ENCODE measurements at places on chromosomes 6 and 20.

DNA sequence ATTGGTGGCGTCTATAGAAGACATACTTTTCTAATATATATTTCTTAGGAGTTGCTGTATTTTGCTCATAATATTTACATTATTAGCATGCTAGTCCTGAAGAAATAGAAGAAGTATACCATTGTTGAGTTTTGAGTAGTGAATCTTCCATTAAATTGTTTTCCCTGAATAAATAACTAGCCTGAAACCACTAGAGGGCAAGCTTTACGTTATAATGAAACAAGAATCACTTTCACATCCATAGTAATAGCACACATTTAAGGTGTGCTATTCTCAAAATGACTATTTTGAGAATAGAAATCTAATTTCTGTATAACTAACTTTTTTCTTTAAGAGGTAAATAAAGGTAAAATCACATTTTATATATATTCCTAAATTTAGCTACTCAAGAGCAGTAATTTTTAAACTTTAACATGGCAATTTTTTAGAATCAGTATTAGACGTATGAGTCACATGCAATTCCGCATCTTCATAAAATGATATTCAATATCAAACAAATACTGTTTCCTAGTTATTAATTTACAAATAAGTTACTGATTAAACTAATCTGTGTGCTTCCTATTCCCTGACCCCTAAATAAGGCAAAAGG is 213.2 kb upstream of the MANEA start:
- DNase-seq = no peak

DNA sequence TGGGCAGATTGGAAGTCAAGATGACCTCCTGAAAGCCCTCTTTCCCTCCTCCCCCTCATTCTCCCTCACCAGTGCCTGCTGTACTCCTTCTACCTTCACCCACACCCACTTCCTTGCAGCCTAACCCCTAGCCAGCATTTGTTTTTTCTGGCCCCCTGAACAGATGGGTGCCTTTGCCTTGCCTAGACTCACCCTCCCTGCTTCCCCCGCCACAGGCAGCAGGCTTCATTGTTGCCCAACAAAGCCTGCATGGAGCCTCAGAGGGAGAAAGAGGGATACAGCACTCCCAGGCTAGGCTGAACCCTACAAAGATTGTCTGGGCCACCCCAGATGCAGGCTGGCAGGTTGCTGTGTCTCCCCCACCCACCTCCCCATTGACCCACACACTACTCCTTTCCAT is 2.7 kb downstream of the MOCS1 start:
- DNase-seq = no peak

- DNase-seq = no peak
These were observed 8.8 kb downstream of the SLC13A3 start for GRCh38 chr20:46642265-46642968.

DNA sequence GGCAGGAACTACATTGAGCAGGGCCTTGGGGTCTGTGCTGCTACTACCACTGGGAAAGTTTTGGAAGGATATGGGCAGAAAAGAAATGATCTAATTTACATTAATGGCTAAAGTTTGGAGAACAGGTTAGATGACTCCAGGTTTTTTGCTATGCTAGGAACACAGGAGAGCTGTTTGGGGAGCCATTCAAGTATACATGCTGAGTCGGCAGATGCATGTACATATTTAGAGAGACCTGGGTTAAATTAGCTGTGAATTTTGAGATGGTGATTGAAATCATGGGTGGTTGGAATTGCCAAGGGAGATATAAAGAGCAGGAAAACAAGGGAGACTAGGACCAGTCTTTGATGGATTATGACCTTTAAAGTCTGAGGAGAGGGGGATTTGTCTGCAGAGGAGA is 113.1 kb upstream of the BACH2 start:
- DNase-seq = no peak

DNA sequence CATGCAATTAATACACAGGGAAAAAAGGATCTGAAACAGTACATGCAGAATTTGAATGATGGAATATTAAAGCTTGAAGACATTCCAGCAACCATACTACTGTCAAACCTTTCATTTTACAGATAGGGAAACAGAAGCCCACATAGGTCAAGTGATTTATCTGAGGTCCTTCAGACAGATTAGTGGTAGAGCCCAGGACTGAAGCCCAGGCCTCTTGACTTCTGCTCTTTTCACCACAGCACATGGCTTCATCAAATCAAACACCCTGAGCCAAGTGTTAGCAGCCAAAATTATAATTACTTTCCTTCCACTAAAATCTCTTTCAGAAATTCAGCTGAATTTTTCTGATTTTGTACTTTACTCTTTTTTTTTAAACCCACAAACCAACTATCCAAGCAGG is 435.6 kb upstream of the RUNX2 start:
- DNase-seq = no peak

DNA sequence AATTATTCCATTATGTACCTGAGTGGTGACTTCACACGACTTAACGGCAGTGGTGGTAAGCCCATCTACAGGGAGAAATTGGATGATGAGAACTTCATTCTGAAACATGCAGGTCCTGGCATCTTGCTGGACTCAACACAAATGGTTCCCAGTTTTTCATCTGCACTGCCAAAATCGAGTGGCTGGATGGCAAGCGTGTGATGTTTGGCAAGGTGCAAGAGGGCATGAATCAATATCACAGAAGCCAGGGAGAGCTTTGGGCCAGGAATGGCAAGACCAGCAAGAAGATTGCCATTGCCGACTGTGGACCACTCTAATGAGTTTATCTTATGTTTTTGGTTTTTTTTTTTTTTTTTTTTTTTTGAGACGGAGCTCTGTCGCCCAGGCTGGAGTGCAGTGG is 172.3 kb downstream of the ZNF217 start:
- no peak for DNase-seq

DNA sequence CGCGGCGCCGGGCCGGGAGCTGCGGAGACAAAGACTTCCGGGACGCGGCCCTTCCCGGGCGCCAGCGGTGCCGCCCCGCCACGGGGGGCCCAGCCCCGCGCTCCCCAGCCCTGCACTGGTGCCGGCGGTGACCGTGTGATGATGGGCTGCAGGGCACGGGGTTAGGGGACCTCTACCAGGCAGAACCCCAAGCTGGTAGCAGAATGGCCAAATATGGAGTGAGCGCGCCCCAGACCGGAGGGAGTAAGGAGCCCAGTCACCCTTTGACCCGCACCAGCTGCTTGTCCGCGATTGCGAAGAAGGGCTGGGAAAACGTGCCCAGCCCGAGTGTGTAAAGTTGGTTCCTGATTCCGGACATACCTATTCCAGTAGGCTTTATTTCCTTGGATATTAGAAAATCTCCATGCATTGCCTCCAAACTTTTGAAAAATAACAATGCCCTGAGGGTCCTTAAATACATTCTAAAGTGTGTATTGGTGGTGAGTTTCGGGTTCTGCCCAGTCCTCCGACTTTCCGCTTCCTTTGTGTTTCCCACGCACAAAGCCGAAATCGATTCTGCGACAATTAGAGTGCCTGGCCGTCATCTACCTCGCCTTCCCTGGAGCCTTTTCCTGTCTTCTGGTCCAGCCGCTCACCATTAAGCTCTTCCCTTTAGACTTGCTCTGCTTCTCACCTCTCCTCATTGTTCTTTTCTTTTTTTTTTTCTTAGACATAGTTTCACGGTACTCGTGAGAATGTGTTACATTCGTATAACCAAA is 1.1 kb downstream of the ABRACL start:
- DNase-seq = no peak

DNA sequence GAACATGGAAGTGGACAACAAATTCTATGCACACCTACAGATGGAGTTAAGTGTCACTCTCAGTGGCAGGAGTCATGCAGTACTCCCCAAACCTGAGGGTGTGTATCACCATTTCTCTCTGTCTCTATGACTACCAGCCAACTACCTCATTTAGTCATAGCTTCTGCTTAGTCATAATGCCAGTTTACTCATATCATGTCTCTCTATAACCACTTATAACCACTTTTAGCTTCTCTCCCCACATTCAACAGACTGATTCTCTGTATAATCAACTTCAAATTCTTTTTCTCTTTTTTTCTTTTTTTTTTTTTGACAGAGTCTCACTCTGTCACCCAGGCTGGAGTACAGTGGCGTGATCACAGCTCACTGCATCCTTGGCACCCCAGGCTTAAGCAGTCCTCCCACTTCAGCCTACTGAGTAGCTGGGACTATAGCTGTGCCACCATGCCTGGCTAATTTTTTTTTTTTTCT is 13.8 kb upstream of the GTF3C6 start:
- DNase-seq = no peak

DNA sequence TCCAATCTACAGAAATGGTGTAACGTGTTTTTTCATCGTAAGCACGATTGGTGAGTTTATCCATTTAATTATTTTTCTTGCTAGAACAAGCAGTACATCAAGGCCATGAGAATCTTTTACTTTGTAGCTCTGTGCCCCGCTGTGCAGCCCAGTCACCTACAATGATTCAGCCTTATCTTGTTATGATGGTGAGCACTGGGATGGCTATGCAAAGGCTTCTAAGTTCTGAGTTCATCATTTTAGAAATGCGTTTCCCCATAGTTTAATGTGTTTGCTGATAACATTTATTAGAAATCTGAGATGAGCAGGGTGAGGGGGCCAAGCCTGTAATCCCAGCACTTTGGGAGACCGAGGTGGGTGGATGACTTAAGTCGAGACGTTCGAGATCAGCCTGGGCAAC is 111.8 kb upstream of the QKI start:
- DNase-seq = no peak

DNA sequence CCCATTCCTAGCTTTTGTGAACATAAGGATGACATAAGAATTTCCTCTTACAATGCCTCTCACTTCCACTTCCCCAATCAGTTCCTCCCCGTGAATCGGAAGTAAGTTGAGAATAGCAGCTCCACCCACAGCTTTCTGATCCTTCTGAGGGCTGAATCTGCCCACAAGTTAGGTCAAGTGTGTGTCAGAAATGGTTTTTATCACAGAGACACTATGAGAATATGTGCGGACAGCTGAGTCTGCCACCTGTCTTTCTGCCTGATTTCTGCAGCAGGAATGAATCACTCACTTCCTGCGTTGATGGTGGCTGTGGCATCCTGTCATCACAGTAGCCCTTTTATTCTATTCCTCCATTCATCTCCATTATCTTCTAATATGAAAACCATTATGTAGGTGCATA is 70.2 kb downstream of the RIN2 start:
- no peak for DNase-seq

DNA sequence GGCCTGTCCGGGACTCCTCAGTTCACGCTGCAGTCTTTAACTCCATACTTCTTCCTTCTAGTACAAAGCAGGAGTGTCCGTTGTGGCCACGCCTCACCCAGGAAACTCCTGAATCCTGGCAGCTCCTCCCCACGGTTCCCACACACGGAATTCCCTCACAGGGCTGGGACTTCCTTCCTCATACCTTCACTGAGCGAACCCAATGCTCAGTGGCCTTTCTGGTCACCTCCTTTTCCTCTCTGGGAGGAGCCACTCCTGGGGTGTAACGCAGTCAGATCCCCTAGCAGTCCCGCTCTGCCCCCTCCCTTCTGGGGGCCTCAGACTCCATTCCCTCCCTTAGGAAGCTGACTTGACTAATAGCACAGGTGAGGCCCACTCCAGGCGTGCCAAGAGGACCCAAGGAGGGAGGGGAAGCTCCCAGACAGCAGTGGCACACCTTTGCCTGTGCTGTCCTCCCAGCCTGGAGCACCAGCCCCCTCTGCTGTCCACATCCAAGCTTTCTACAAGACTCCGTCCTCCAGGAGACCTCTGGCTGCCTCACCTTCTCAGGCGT is at the start of gene SLC52A3:
TSS of gene SLC52A3 (minus strand) at position 75 of the 553 bp plus-strand sequence. CDS start 2,726 bp downstream, outside the sequence.
- no peak for DNase-seq

- no peak for DNase-seq
These were observed 23.9 kb upstream of the TOP1 start for GRCh38 chr20:41004531-41005360.

- no peak for DNase-seq
These were observed 637 bp upstream of the RPF2 start for GRCh38 chr6:110981202-110981600.

GRCh38 chr6:168033791-168034190 is 36.3 kb downstream of the KIF25 start:
- DNase-seq = no peak

- DNase-seq = no peak
These were observed 76.7 kb downstream of the UBE3D start for GRCh38 chr6:82988930-82989351.

GRCh38 chr6:3727036-3727435 is 24.5 kb downstream of the PXDC1 start:
- DNase-seq = no peak

GRCh38 chr6:158219228-158219627 is 51.1 kb downstream of the GTF2H5 start:
- no peak for DNase-seq
